Bone marrow (tissue), 2 donors: ENCODE measurements at places on chromosomes 2 and 18.

DNA sequence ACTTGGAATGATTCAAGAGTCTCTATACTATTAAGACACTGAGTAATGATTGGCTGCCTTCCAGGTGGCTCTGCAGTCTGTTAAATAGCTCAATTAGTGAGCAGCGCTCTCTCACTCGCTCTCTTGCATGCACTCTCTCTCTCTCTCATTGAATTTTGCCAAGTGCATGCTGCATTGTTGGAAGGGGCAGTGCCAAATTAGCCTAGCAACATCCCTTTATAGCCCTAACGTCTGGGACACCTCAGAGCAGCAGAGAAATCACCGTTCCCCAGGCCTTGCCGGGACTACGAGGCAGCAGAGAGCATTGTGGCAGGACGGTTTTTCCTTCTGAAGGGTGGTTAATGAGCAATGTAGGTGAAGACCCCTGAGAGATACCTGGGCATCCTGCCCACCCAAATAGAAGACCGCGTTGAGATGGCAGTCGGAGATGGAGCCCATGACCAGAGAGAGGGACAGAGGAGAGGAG, 447.6 kb upstream of the POU3F3 start:
- DNase-seq, result no peak

DNA sequence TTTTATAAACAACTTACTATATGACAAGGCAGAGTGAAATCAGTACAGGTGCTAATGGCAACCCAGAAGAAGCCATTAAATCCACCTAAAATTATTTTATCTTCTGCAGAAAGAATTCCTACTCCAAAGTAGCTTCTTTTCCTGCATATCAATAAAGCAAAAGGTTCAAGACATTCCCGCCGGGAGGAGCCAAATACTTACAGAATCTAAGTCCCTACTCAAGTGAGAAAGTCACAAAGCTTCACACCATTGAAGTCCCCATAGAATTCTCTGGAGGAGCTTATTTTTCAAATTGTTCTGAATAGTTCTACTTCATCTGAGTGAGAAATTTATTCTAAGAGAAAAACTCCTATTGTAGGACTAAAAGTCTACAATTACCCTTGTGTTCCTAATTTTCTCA, 233.7 kb upstream of the HNRNPA3 start:
- no peak for DNase-seq

DNA sequence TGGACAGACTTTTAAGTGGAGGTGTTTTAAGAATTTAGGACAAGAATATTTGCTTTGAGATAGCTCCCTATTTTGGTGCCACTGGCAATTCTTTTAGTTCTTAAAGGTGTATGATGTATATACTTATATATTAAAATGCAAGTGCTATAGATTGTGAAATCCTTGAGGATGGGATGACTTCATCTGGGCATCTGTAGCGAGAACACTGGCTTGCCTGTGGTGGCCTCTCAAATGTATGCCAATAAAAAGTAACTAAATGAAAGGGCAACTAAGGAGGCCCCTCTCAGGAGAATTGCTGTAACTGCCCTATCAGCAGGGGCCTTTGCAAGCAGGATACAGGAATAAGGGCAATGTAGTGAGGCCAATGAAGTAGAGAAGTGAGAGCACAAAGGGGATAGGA, 2.6 kb upstream of the THUMPD2 start:
- no peak for DNase-seq

DNA sequence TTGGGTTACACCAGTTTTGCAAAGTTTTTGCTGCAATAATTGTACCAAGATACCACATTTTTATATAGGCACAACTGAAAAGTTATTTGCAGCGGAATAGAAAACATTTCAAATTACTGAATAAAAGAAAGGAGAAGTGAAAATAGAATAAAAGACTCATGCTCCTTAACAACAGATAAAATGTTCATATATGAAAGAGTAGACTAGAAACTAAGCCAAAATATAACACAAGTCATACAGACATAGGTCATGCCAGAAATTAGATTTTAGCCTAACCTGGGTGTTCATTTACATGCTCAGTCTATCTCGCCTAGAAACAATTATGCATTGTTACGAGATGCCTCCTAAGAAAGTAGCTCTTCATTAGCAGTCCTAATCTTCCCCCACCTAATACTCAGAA, 16.4 kb upstream of the MAP3K20 start:
- DNase-seq, result no peak

- DNase-seq, result no peak
Measured at GRCh38 chr2:172288603-172289002, 138.8 kb upstream of the ITGA6 start.

- no peak for DNase-seq
Measured at GRCh38 chr2:216317831-216318520, 54.3 kb downstream of the MARCHF4 start.

GRCh38 chr18:37457341-37457740, 108.3 kb downstream of the CELF4 start:
- no peak for DNase-seq

GRCh38 chr2:170202437-170202836, 24.5 kb downstream of the MYO3B start:
- DNase-seq, result no peak

- DNase-seq, result no peak
Measured at GRCh38 chr2:239871481-239872435, 153.4 kb downstream of the NDUFA10 start.

DNA sequence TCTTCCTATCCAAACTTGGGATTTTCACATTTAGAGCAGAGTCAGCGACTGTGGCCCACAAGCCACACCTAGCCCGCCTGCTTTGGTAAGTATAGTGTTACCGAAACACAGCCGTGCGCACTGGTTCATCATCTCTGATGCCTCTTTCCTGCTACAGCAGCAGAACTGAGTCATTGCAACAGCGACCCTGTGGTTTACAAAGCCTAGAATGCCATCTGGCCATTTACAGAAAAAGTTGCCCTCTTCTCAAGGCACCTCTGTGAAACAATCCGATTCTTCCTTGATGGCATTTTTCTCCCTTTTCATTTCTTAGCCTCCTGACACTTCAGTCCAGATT, 10.7 kb upstream of the IAH1 start:
- no peak for DNase-seq

DNA sequence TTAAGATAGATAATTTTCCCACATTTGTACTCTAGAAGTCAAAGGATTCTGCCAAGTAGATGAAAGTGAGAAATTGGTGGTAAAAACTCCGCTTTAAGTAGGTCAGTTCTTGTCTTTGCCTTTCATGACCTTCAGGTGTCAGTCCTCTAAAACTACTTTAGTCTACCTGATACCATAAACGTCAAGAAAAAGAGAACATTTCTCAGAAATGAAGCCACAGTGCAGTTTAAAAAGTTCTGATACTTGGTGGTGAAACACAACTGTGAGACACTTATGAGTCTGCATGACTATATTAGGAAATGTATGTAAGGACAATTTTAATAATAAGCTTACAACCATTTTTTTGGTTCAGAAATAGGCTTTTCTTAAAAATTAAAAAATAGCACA, 583.3 kb downstream of the SATB2 start:
- no peak for DNase-seq
